Sciatic nerve (tissue), 2 donors: ENCODE measurements at places on chromosomes 16 and 17. TPM values are rescaled to one million over a fixed set of nuclear protein-coding genes. Genes with fewer than 3 reads are reported as not detected.

GRCh38 chr16:84266451-84266850, 26.6 kb upstream of the KCNG4 start:
- no peak for DNase-seq

DNA sequence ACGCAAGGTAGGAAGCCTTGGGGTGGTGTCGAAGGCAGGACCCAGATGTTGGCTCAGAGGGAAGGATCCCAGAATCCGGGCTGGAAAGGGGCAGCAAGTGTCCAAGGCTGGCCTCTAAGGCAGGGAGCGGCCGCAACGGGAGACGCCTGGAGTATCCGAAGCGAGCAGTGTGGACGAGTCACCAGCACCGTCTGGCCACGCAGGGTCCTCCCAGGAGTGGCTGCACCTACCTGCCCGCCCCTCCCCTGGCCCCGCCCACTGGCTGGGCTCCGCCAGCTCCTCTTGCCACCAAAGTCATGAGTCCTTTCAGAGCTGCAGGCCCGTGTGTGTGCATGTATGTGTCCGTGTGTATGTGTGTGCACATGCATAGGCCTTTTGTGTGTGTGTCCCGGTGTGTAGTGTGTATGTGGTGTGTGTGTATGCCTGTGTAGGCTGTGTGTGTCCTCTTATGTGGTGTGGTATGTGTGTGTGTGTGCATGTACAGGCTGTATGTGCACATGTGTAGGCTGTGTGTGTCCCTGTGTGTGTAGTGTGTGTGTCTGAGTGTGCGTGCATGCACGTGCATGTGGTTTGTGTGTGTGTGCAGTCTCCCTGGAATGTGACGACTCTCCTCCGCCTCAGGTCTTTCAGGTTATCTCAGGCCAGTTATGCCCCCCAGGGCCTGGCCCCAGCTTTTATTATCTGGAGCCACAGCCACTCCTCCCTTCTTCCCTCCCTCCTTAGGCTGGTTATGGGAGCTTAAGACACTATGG, at the start of gene PRSS8:
Gene PRSS8, minus strand, starts transcription at position 193 of the 752 bp plus-strand sequence. CDS start 229 bp downstream, outside the sequence.
- DNase-seq, result no peak

GRCh38 chr17:2282297-2282873, 21.2 kb downstream of the SMG6 start:
- DNase-seq, result no peak

DNA sequence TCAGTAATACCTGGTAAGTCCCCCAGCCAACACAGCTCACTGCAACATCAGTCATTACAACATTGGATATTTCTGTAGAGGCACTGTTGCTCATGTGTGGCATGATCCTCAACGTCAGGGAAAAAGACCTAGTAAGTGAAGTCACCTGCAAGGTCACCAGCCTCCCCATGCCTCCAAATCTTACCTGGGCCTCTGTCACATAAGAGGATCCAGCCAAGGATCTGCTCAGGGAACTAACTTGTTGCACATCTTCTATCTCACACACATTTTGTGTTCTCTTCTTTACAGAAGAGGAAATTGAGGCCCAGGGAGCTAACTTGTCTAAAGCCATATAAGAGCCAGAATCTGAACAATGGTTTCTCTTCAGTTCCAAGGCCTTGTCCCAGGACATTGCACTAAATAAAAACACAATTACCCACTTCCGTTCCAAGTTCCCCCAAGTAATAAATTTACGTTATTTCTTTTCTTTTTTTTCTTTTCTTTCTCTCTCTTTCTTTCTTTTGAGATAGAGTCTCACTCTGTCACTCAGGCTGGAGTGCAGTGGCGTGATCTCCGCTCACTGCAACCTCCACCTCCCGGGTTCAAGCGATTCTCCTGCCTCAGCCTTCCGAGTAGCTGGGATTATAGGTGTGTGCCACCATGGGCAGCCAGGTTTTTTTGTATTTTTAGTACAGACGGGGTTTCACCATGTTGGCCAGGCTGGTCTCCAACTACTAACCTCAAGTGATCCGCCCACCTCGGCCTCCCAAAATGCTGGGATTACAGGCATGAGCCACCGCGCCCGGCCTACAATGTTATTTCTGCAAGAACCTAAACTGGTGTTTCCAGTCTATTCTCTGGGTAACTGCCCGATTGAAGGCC, 1.3 kb downstream of the SHMT1 start:
- no peak for DNase-seq

Gene IRX6
- total RNA-seq, result 0.36 TPM
